ENCODE measurements at places on chromosomes 7 and 10.

DNA sequence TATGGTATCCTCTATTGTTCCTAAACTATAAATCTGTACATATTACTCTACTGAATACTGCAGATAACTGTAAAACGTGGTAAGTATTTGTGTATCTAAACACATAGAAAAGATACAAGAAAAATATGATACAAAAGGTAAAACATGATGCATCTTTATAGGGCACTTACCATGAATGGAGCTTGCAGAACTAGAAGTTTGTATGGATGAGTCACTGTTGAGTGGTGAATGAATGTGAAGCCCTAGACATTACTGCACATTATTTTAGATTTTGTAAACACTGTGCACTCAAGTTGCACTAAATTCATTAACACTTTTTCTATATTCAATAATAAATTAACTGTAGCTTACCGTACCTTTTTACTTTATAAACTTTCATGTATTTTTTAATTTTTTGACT is 357.5 kb downstream of the ZWINT start:
- DNase-seq: no peak

DNA sequence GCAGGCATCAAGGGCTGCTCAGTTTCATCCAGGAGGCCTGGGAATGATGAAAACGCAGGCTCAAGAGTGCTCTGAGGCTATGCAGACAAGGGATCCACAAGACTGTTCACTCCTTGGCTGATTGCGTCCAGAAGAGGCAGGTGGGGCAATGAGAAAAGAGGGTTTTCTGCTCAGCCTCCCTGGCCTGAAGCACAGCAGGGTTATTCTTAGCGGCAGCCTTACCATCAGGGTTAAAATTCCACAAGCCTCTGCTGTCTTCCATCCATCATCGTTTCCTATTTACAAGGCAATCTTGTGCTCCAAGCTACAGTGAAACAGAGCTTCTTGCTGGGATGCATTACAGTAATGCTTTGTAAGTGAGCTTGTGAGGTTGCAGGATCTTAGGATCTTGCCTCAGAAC is 129.4 kb upstream of the SHH start:
- DNase-seq: no peak

DNA sequence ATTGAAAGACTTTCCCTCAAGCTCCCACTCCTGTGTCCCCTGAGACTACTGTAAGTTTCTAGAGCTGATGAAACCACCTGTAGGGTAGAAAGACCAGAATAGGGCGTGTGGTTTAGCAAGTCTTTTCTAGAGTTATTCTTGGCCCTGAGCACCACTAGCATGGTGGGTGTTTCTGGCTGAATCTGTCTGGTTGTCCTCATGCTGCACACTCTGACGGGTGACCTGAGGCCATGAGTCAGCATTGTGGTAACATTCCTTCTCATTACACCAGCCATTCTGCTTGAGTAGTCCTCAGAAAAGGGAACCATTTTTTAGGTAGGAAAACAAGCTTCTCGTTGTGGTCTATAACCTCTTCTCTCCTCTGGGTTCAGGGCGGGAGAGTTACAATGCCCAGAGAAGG is 250.3 kb downstream of the SNX13 start:
- DNase-seq: no peak

DNA sequence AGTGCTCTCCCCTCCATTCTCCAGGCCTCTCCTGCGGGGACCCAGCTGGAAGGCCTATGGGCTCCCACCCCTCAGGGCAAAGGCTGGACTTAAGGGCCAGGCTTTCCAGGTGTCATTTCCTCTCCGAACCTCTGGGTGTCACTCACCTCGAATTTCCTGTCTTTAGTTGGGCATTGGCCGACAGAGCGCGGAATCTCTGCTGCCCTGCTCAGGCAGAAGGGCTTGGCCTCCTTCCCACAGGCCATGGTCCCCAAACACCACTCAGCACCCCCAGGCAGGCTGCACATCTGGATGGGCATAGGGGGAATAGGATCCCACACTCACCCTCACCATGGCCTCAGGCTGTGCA is 212.9 kb downstream of the CCSER2 start:
- no peak for DNase-seq

- no peak for DNase-seq
Observed at GRCh38 chr7:24932815-24933214, 47.2 kb downstream of the OSBPL3 start.

DNA sequence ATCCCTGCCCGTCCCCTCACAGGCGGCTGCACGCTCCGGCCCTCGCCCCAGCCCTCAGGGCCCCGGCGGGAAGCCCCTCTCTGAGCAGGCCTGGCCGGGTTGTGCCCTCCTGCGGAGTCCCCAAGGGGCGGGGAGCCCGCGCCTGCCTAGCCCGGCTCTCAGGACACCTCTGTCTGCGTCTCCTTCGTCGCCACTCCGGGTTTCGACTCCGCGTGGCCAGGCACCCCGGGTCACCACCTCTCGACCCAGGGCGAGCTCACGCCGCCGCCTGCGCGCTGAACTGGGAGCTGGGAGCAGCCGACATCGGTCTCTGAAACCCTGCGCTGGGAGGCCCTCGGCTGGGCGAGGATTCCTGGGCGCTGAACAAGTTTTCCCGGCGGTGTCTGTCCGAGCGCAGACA is 6.2 kb upstream of the OGDHL start:
- no peak for DNase-seq

GRCh38 chr7:74028321-74028838 is 407 bp downstream of the ELN start:
- no peak for DNase-seq

GRCh38 chr10:100697070-100697469 is 48.3 kb upstream of the PAX2 start:
- DNase-seq: no peak

DNA sequence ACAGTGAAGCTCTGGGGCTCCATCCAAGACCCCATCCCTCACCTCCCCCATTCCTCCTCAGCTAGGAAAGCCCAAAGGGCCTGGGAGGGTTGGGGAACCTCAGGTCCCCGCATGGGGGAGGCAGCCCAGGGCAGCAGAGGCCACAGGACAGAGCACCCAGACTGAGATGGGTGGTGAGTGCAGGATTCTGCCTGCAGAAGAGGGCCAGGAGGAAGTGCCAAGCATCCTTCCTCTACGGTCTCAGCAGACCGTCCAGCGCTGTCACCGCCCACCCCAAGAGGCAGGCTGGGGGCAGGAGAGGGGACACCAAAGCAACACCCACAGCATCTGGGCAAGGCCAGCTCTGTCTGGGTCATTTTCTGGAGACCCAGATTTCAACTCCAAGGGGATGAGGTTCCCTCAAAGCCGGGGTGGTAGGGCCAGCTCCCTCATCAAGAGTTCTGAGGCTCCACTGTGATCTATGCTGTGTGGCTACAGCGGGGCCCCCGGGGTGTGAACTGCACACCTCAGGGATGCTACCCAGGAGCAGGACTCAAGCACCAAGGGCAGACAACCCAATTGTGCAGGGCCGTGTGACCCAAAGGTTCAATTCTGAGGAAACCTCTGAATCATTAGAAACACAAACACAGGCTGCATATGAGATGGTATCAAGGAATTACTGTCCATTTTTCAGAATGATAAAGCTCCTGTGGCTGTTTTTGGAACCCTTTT is 46.8 kb downstream of the CAMK2B start:
- peak; percentile 47 for DNase-seq

- DNase-seq: no peak
Observed at GRCh38 chr7:119197877-119198527, 973.5 kb downstream of the ANKRD7 start.

DNA sequence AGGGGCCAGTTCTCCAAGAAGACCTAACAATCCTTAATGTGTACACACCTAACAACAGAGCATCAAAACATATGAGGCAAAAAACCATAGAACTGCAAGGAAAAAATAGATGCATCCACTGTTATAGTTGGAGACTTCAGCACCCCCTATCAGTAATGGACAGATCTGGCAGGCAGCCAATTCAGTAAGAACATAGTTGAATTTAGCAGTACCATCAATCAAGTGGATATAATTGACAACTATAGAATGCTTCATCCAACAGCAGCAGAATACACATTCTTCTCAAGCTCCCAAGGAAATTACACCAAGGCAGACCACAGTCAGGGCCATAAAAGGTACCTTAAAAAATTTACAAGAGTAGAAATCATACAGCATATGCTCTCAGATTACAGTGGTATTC is 42.2 kb downstream of the POLL start:
- DNase-seq: no peak

DNA sequence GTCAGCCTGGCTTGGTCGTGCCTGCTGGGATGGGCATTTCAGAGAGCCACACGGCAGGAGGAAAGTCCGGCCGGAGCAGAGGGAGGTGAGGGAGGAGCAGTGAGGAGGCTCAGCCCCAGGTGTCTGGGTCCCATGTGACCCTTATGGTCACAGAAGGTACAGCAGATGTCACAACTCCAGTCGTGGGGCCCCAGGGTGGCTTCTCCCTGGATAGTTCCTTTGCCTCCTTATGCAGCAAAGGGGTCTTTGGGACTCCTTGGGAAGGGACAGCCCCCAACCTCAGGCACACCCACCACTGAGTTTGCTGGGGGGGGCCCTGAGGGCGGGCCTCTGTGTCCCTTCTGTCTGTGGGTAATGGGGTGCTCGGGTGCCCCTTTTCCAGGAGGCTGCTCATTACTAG is 19.6 kb upstream of the PRKAG2 start:
- peak; percentile 55 for DNase-seq

DNA sequence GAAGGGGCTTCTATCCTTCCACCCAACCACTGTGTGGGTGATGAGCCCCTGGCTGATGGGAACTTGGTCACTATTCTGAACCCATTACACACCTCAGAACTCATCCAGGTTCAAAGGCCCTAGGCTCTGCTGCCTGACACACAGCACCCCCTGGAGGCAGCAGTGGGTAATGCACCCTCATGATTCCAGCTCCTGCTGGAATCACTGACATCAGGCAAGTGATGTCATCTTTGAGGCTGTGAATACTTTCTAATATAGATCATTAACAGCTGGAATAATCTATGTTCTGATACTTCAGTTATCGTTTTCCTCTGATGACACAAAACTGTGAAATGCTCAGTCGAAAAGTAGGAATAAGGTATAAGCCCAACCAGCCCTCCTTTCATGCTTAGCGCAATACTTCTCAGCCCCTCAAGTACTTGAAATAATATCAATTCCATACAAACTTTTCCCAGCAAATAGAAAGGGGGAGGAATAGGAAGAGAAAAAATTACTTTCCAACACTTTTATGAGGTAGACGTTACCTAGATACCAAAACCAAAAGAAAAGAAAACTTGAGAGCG is 7.5 kb upstream of the RBP3 start:
- DNase-seq: peak; percentile 89

DNA sequence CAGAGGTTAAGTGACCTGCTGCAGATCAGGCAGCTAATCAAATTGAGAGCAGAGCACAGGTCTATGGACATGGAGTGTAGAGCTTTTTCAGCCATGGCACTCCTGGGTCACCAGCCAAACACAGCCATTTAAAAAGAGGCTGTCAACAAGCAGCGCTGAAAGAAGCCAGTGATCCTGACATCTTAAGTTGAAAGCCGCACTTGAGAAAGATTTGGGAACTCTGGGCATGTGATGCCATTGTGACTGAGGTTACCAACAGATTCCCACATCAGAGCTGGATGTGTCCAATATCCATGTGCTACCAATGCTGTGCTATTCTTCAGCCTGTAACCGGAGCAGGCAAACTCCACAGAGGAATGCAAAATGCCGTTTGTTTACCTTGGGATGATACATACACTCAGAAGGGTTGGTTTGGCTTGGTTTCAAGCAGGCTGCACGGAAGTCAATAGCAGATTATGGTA is 56.2 kb upstream of the ABLIM1 start:
- no peak for DNase-seq

- DNase-seq: no peak
Observed at GRCh38 chr7:43071604-43072003, 40.8 kb upstream of the HECW1 start.

GRCh38 chr7:84236398-84236797 is 41.8 kb upstream of the SEMA3A start:
- DNase-seq: no peak

DNA sequence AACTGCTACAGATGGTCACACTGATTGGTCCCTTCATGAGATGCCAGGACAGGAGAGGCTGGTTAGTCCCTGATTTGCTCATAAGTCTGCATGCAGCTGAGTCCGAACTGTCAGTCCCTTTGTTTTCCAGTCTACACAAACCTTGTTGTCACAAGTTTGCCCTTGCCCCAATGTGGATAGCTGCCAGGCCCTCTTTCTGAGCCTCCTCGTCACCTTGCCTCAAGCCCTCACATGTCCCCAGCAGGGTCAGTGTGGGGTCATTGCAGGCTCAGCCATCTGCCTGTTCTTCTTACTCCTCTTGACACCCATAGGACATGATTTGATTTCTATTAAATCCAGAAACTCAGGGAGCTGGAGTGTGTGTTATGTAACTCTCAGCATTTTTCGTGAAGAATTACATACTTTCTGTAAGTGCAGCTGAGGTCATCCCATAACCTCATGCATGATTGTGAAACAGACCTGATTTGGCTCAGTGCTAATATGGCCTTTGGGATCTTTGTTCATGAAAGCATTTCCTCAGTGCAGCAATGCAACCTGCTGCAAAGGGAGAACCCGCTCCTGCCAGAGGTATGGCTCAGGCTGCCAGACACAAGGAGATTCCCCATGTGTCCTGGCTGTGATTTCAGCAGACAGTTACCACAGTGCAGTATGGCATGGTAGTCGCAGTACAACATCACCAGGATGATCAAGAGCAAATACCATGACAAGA is 70.0 kb upstream of the ZMIZ2 start:
- no peak for DNase-seq

GRCh38 chr10:80611481-80612185 is 73.9 kb downstream of the SH2D4B start:
- DNase-seq: no peak

DNA sequence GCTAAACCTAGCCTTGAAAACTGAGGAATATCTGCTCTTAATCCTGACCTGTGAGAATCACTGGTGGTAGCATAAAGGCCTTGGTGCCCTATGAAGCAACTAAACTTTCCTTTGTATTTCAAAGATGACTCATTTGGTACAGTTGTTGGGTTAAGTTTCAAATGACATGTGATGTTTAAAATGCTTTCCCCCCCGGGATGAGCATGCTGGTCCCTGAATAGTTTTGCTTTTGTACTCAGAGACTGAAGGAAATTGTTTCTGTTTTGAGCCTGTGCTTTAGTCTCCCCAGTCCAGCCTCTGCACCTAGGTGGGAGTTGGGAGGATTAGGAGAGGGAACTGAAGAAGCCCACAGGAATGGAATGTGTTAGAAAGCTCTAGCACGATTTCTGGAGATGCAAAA is 258.9 kb upstream of the NPY start:
- DNase-seq: no peak

DNA sequence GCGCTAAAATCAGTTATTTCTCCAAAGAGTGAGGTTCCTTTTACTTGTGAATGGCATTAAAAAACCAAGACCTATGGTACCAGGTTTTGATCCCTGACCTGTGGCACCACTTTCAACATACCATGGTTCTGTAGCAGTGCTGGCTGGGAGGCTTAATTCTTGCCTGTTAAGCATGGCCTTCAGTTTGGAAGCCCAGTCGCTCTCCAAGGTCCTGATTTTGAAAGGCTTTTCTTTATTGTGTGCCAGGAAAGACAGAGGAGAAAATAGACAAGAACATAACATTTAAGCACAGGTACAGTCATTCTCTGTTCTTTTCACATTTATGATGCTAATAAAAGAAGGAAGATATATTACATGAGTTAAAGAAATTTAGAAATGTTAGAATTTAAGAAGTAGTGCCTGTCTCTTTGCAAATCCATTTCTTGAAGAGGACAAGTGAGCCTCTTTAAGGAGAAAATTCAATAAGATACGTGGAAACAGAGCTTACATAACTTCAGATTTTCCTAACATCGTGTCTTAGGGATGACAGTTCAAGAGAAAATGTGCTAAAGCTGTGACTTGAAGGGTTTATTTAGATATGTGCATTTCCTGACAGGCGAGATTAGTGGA is 357.6 kb downstream of the DPP6 start:
- no peak for DNase-seq

GRCh38 chr10:14374745-14375445 is 44.2 kb upstream of the FRMD4A start:
- no peak for DNase-seq
